ENCODE measurements at places on chromosomes 7 and 10. TPM values are rescaled to one million over a fixed set of nuclear protein-coding genes. Genes with fewer than 3 reads are reported as not detected.

The UCN3 gene
- not detected for total RNA-seq

The SRI gene
- total RNA-seq, result 176 TPM

The WNT16 gene
- 0.39 TPM for total RNA-seq

The EBLN1 gene
- not detected for total RNA-seq

The GPR22 gene
- not detected for total RNA-seq

The PROSER2 gene
- 1.6 TPM for total RNA-seq

The GALNT17 gene
- total RNA-seq, result not detected

The CLCN1 gene
- not detected for total RNA-seq

The C10orf90 gene
- 0.88 TPM for total RNA-seq

The PIP gene
- not detected for total RNA-seq

The PUS7 gene
- 21.0 TPM for total RNA-seq

The NKX1-2 gene
- not detected for total RNA-seq

The AGR3 gene
- not detected for total RNA-seq

The ZFAND4 gene
- total RNA-seq, result 6.4 TPM

The SUGCT gene
- total RNA-seq, result 12.4 TPM

The FLNC gene
- 11.2 TPM for total RNA-seq

The ZC3HAV1L gene
- total RNA-seq, result 15.8 TPM

The TUBB8 gene
- not detected for total RNA-seq

The OR9A2 gene
- not detected for total RNA-seq

The NEUROG3 gene
- total RNA-seq, result not detected

The PDSS1 gene
- 18.0 TPM for total RNA-seq

The NYAP1 gene
- total RNA-seq, result not detected

The RARRES2 gene
- total RNA-seq, result not detected

The PNLIPRP2 gene
- total RNA-seq, result not detected

The CREB5 gene
- 3.8 TPM for total RNA-seq

The CNPY4 gene
- 32.6 TPM for total RNA-seq

The PON1 gene
- not detected for total RNA-seq

The DPY19L1 gene
- total RNA-seq, result 47.7 TPM

The HOXA6 gene
- total RNA-seq, result 7.2 TPM

The PRF1 gene
- not detected for total RNA-seq

The SORCS3 gene
- not detected for total RNA-seq

The ITPRID1 gene
- not detected for total RNA-seq

The TMEM225B gene
- total RNA-seq, result 0.72 TPM

The SLC26A5 gene
- not detected for total RNA-seq

The RPP38 gene
- 17.1 TPM for total RNA-seq

The LRRC61 gene
- 7.9 TPM for total RNA-seq

The COL13A1 gene
- total RNA-seq, result 17.1 TPM

The CYP2C8 gene
- total RNA-seq, result 0.12 TPM

The ZNF485 gene
- 5.2 TPM for total RNA-seq

The FAM25A gene
- not detected for total RNA-seq

The CPXM2 gene
- 0.29 TPM for total RNA-seq

The CDNF gene
- total RNA-seq, result 0.29 TPM

The GLUD1 gene
- total RNA-seq, result 190 TPM

The SUFU gene
- total RNA-seq, result 4.0 TPM

The LIPF gene
- not detected for total RNA-seq

The COL17A1 gene
- 2.6 TPM for total RNA-seq

The ECD gene
- total RNA-seq, result 29.8 TPM

The NAT16 gene
- total RNA-seq, result not detected

The PCDH15 gene
- not detected for total RNA-seq

All from RPMI7951 (cell line).